ENCODE measurements at places on chromosomes 11 and 22. TPM values are rescaled to one million over a fixed set of nuclear protein-coding genes. Genes with fewer than 3 reads are reported as not detected.

Gene ZNF202
- 30.4 TPM for total RNA-seq

Gene FADS1
- 0.60 TPM for total RNA-seq

Gene KRTAP5-7
- not detected for total RNA-seq

Gene LIF
- total RNA-seq: not detected

Gene ENTHD1
- 0.36 TPM for total RNA-seq

Gene HOATZ
- total RNA-seq: not detected

Gene PIK3IP1
- 741 TPM for total RNA-seq

Measured in naive thymus-derived CD8-positive, alpha-beta T cell (primary cell).